Vagina (tissue), 2 donors: ENCODE measurements at places on chromosomes 1 and 21.

DNA sequence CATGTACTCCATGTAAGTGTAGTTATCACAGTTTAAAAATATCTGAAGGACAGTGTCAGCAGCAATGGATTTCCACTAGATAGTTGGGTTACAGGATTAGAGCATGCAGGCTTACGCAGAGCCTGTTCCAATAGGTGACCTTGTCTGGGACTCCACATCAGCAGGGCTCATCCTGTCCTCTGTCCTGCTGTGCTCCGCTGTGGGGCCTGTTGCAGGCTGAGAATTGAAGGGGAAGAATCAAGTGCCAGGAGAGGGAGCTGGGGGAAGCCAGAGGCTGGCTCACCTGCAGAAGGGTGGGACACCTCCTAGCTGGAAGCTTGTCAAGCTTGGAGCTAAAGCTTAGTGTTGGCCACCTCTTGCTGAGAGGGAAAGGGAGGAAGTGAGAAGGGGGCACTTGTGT is 62.8 kb downstream of the XCL2 start:
- no peak for DNase-seq

- no peak for DNase-seq
Observed at GRCh38 chr1:173248247-173248940, 41.3 kb upstream of the TNFSF4 start.

DNA sequence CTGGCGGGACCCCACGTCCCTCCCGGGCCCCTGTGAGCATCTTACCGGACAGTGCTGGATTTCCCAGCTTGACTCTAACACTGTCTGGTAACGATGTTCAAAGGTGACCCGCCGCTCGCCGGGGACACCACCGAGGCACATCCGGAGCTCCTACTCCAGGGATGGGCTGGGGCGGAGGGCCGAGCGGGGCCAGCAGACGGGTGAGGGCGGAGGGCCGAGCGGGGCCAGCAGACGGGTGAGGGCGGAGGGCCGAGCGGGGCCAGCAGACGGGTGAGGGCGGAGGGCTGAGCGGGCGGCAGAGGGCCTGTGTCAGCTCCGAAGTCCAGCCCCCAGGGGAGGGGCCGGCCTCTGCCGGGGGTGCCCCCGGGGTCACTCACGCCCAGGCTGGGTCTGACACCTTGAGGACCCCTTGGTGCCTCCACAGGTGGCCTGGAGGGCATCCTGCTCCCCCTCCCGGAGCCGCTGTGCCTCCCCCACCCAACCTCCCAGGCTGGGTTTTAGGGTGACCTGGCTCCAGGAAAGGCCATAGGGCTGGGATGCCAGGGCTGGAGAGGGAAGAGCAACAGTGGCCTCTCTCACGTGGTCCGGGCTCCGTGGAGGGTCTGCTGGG is 5.7 kb upstream of the TTLL10 start:
- DNase-seq: no peak

GRCh38 chr1:115839029-115839678 is 1.8 kb downstream of the NHLH2 start:
- no peak for DNase-seq

DNA sequence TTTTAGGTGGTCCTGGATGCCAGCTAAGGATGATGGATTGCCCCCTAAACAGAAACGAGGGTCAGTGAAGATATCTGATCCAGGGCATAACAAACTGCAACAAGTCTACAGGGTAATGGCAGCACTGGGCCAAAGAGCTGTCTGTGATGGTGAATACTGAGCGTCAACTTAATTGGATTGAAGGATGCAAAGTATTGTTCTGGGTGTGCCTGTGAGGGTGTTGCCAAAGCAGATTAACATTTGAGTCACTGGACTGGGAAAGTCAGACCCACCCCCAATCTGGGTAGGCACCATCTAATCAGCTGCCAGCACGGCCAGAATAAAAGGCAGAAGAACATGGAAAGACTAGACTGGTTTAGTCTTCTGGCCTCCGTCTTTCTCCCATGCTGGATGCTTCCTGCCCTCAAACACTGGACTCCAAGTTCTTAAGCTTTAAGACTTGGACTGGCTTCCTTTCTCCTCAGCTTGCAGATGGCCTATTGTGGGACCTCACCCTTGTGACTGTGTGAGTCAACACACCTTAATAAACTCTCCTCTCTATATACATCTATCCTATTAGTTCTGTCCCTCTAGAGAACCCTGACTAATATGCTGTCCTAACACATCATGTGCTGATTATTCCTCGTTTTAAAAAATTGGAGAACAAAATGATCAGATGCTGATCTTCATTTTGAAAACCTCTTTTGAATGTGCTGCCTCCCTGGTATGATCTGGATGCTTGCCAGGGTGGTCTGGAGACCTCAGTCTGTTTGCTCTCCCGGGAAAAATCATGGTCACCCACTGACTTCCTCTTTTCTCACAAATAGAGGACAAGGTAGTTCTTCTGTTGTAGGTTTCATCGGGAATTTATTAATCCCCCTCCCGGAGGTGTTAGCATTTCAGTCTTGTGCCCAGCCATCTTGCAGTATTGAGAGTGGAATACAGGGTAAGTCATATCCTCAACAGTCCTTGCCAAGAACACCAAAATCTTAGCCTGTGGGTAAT is 234.7 kb downstream of the SETD4 start:
- DNase-seq: no peak

DNA sequence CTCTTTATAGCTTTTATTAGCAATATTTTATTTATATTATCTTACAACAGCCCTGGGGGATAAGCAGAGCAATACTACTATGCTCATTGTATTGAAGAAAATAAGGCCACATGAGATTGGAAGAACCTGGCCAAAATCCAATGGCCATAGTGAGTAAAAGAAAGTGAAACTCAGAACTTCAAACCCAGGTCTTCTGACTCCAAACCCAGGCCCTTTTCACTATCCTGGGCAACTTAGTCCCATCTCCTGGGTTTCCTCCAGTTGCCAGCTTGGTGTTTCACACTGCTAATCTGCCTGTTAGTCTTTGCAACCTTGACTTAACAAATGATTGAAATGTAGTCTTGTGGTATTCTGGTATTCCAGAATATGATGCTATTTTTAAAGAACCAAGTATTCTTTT is 22.4 kb upstream of the EXO1 start:
- DNase-seq: no peak

- no peak for DNase-seq
Observed at GRCh38 chr1:82168482-82168881, 367.7 kb downstream of the ADGRL2 start.

DNA sequence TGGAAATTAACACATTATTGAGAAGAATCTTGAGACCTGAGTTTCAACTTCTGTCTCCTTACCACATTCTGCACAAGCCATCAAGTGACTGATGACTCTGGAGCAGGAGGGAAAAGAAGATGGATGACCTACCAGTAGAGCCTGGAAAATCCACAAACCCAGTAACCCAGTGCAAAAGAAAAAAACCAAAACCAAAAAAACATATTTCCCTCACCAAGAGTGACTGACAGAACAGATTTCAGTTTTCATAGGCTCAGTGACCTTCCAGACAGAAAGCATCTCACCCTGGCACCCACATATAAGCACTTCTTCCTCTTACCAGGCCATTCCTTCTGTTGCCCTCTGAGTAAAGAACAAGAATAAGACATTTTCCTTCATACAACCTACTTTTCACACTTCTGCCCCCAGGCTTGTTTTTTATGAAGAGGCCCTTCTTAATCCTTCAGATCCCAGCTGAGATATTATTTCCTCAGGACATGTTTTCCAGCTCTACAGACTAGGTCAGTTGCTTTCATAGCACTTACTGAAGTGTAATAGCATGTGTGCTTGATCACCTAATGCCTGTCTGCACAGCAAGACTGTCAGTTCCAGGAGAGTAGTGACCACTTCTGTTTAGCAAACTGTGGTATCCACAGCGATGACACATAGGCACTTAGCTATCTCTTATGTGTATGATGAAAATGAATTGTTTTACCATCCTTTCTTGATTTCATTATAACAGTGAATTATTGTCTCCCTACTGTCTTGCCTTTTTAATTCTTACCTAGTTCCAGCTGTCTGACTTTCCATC is 4.0 kb downstream of the TSACC start:
- no peak for DNase-seq

DNA sequence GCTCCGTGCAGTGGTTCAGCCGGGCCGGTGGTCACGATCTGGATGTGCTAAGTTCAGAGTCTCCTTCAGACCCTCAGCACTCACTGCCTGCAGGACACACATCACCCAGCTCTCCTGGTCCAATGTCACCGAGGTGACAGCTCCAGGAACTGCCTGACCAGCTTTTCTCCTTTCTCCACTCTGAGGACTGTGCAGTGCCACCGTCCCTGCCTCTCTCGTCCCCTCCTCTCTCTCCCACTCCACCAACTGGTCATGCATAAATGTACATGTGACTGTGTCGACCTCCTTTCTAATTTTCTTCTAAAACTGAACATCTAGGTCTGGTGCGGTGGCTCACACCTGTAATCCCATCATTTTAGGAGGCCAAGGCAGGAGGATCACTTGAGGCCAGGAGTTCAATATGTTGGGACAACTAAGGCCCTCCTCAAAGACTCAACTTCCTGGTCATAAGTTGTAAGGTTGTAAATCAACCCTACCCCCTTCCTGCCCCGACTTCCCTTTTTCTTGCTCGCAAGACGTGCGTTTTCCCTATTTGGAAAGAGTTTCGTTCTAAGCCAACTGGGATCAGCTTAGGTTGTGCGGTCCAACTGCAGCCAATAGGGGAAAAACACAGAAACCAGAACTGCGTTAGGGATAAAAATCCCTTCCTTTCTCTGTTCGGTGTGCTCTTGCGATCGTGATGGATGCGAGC is 53.1 kb downstream of the MEGF6 start:
- DNase-seq: no peak

DNA sequence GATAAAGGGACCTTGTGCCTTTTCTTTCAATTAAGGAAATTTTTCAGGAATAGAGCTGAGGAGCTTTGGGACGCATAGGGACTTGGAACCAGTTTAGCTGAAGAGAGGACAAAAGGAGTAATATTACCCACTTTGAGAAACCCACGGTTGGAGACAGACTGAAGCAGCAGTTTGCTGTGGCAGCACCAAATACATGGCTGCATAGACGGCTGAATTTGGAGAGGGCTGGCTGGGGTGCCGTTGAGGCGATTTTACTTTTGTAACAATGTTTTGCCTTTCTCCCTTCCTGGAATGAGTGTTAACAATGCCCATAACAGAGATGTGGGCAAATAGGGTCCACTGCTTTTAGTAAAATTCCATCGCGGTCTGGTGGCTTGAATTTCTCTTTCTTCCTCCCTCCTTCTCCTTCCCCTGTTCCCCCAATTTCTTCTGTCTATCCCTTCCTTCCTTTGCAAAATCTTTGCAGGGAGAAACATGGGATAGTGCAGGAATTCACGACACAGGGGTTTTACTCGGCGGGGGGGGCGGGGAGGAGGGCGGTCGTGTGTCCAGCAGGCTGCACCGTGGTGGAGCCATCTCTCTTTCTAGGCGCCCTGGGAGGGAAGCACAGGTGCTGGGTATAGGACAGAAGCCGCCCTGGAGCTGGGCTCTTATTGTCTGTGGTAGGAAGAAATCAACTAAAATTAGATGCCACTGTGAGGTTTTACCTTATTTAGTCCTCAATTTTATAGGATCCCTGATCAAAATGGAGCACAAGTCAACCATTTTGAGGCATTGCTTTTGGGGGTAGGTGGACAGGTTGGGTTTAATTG is 6.8 kb downstream of the LHX4 start:
- DNase-seq: no peak
